ENCODE measurements at places on chromosomes 7 and 10. TPM values are rescaled to one million over a fixed set of nuclear protein-coding genes. Genes with fewer than 3 reads are reported as not detected.

Gene SAP25
- not detected for total RNA-seq

Gene KCND2
- not detected for total RNA-seq

DNA sequence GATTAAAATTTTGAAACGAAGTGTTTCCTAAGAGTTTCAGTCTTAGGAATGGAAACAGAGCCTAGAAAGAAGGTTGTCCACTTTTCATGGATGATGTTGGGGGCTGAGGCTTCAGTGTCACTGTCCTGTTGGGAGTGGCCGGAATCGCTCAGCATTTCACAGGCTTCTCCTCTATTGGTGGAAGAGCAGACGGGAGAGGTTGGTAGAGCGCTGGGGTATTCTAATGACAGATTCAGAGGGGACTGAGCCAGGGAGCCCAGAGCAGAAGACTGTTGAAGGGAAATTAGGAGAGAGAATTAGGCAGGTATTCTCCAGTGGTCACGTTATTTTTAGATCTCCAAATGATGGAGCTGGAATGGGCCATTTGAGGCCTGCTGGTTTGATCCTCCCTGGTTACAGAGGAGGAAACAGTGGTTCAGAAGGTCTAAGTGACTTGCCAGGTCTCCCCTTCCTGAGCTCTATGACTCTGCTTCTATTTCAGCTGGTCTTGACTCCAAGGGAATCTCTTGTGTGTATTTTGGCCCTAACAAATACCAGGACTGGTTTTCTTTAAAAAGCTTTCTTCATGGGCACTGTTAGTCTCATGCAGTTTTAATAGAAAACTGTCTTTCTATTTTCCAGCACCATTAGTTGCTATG, 35.7 kb upstream of the EEPD1 start:
- peak overlapping the region; percentile 94 for H3K27ac ChIP-seq
- H3K4me1 ChIP-seq, result peaks cover 55% of the 10 kb centered on the region
- H3K4me3 ChIP-seq, result peak overlapping the region; percentile 84
- peaks cover 13% of the 10 kb centered on the region for H3K36me3 ChIP-seq
- peaks cover 7% of the 10 kb centered on the region for H3K27me3 ChIP-seq
- no peak for DNase-seq

DNA sequence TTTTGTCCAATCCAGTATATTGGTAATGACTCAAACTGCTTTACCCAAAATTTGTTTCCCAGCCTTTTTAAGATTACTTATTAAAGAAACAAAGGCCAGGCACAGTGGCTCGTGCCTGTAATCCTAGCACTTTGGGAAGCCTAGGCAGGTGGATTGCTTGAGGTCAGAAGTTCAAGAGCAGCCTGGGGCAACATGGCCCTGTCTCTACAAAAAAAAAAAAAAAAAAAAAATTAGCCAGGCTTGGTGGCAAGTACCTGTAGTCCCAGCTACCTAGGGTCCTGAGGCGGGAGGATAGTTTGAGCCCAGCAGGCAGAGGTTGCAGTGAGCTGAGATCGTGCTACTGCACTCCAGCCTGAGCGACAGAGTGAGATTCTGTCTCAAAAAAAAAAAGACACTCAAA, 7.0 kb upstream of the ARHGAP12 start:
- peaks cover 31% of the 10 kb centered on the region for H3K4me1 ChIP-seq
- no peaks in the 10 kb centered on the region for H3K36me3 ChIP-seq
- H3K27me3 ChIP-seq, result no peaks in the 10 kb centered on the region
- no peak overlapping the region for H3K4me3 ChIP-seq
- H3K27ac ChIP-seq, result no peak overlapping the region
- no peak for DNase-seq

DNA sequence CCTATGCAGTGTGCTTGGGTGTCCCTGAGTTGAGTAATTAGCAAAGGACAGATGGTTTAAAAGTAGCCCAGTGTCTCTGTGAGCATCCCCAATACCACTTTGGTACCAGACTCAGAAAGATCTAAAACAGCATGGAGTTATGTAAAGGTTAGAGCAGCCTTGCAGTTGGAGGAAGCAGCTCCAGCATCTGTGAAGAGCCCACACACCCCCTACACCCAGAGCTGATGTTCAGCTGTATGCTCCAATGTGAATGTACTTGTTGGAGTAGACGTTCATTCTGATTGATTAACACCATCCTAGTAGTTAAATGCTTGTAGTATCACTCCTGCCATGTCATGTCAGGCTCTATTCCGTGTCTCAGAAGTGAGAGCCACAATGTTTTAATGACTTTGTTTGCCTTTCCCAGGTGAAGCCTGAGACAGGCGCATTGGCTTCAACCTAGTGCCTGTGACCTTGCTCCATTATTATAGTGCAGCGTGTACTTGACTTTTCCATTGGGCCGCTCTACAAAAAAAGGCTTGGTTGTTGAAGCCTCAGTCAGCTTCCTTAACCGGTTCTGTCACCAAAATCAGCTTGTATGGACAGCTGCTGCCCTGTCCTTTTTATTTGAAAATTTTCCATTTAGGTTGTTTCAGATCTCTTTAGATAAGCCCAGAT, 154.2 kb downstream of the LCOR start:
- no peak for DNase-seq
- H3K36me3 ChIP-seq, result peaks cover 22% of the 10 kb centered on the region
- peaks cover 52% of the 10 kb centered on the region for H3K4me1 ChIP-seq
- no peak overlapping the region for H3K4me3 ChIP-seq
- H3K27ac ChIP-seq, result no peak overlapping the region

DNA sequence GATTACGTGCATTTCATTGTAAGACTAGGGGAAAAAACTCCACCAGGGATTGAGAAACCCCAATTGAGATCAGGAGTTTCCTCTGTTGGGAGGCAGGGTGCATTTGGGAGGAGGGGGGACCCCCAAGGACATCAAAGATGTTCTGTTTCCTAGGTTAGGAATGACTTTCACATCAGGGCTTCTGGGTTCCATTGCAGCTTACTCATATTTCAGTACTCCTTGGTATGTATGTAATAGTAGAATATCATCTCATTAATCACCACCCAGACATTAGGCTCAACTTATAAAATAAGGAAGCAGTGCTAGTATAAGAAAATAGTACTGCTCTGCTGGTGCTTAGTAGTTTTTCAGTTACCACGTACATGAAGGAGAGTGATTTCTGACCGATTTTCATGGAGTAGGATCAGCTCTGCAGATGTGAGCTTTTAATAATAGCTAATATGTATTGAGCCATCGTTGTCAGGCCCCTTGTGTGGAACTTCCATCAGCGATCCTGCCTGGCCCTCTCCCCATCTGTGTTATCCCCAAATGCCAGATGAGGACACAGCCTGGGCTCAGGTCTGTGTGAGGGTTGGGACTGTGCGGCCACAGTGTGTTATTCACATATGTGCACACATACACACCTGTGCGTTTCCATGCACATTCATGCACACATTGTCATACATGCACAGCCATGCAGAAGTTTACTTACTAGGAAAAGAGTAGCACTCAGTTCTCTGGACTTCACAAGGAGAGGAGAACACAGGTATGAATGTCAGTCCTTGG, 23.5 kb downstream of the UPP1 start:
- peak overlapping the region; percentile 32 for H3K4me3 ChIP-seq
- peak; percentile 60 for DNase-seq
- H3K4me1 ChIP-seq, result peaks cover 53% of the 10 kb centered on the region
- H3K27ac ChIP-seq, result peak overlapping the region; percentile 29
- no peaks in the 10 kb centered on the region for H3K36me3 ChIP-seq

- peaks cover 23% of the 10 kb centered on the region for H3K27me3 ChIP-seq
- no peak overlapping the region for H3K27ac ChIP-seq
- no peaks in the 10 kb centered on the region for H3K4me1 ChIP-seq
- DNase-seq, result no peak
- no peak overlapping the region for H3K4me3 ChIP-seq
These were observed 1.2 kb upstream of the FAM241B start for GRCh38 chr10:69628891-69629290.

- H3K36me3 ChIP-seq, result peaks cover 15% of the 10 kb centered on the region
- no peak overlapping the region for H3K27ac ChIP-seq
- no peaks in the 10 kb centered on the region for H3K27me3 ChIP-seq
- H3K4me1 ChIP-seq, result peaks cover 36% of the 10 kb centered on the region
- DNase-seq, result no peak
These were observed 3.0 kb downstream of the FAM204A start for GRCh38 chr10:118339111-118339510.

DNA sequence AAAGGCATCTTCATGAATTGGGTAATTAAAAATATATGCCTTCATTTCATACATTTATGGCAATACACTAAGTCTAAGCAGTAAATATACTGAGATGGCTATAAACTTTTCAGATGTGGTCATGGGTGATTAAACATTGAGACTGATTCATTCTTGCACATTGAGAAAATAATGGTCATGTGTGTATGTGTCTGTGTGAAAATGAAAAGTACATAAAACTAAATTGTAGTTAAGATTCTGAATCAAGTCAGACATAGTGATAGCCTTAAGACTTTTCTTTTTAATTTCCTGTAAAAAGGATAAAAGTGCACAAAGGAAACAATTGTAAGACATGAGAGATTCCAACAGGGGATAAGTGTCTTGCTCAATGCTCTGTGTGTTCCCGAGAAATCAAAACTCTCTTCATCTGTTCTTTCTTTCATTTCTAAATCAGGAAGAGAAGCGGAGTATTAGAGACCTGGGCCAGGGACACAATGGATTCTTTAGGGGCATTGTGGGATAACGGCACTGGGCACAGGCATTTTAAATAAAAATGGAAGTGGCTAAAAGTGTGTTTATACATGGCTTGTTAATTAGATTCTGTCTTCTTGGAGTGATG, 69.8 kb upstream of the AGR3 start:
- no peaks in the 10 kb centered on the region for H3K27me3 ChIP-seq
- peak overlapping the region; percentile 81 for H3K4me3 ChIP-seq
- H3K36me3 ChIP-seq, result peaks cover 25% of the 10 kb centered on the region
- peak overlapping the region; percentile 70 for H3K27ac ChIP-seq

- H3K27ac ChIP-seq, result no peak overlapping the region
- H3K4me1 ChIP-seq, result peaks cover 33% of the 10 kb centered on the region
- peak; percentile 33 for DNase-seq
- H3K4me3 ChIP-seq, result no peak overlapping the region
- peaks cover 5% of the 10 kb centered on the region for H3K36me3 ChIP-seq
- no peaks in the 10 kb centered on the region for H3K27me3 ChIP-seq
These were observed 48.5 kb downstream of the GNAT3 start for GRCh38 chr7:80463272-80463920.

GRCh38 chr10:102117391-102118159, 2.6 kb downstream of the LDB1 start:
- peak overlapping the region; percentile 91 for H3K4me3 ChIP-seq
- no peaks in the 10 kb centered on the region for H3K36me3 ChIP-seq
- peak; percentile 58 for DNase-seq
- peak overlapping the region; percentile 94 for H3K27ac ChIP-seq

GRCh38 chr10:32141018-32141807, 85.0 kb upstream of the KIF5B start:
- no peak overlapping the region for H3K27ac ChIP-seq
- no peaks in the 10 kb centered on the region for H3K27me3 ChIP-seq
- H3K36me3 ChIP-seq, result no peaks in the 10 kb centered on the region
- no peak for DNase-seq
- H3K4me1 ChIP-seq, result peaks cover 14% of the 10 kb centered on the region

- H3K36me3 ChIP-seq, result no peaks in the 10 kb centered on the region
- no peak overlapping the region for H3K4me3 ChIP-seq
- no peak for DNase-seq
- no peaks in the 10 kb centered on the region for H3K27me3 ChIP-seq
- no peak overlapping the region for H3K27ac ChIP-seq
These were observed 35.4 kb downstream of the KIAA1549 start for GRCh38 chr7:138945821-138946220.

- peaks cover 19% of the 10 kb centered on the region for H3K36me3 ChIP-seq
- H3K27me3 ChIP-seq, result no peaks in the 10 kb centered on the region
- DNase-seq, result no peak
- H3K4me3 ChIP-seq, result no peak overlapping the region
These were observed 17.5 kb downstream of the ARL3 start for GRCh38 chr10:102696736-102697135.

DNA sequence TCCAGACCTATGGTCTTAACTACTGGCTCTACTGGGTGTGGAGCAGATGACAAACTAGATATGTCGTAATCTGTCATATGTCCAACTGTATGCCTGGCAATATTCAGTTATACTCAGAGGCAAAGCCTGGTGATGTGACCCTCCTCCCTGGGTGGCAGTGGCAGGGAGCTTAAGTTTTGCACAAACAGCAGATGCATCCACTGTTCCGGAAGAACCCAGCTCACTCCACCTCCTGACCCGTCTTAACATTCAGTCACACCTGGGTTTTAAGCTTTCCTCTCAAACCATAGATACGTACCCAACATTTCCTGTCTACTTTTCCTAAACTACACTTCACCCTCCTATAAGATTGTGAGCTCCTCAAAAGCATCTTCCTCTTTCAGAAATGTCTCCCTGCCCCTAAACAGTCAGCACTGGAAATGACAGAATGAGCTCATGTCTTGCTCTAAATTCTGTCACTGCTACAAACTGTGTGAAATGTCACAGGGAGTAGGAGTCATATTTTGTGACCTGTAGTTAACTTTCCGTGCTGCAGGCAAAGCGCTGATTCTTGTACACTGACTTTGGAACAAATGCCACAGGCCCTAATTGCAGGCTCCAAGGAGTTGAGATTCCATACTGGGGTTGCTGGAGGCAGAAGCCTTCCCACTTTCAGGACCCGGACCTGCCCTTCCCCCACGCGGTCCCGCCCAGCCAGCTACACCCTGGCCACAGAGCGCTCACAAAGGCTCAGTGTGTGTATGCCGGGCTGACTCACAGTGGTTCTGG, 23.9 kb downstream of the SCD start:
- H3K27ac ChIP-seq, result peak overlapping the region; percentile 94
- H3K4me1 ChIP-seq, result peaks cover 17% of the 10 kb centered on the region
- peak overlapping the region; percentile 81 for H3K4me3 ChIP-seq
- DNase-seq, result peak; percentile 72
- H3K27me3 ChIP-seq, result no peaks in the 10 kb centered on the region

DNA sequence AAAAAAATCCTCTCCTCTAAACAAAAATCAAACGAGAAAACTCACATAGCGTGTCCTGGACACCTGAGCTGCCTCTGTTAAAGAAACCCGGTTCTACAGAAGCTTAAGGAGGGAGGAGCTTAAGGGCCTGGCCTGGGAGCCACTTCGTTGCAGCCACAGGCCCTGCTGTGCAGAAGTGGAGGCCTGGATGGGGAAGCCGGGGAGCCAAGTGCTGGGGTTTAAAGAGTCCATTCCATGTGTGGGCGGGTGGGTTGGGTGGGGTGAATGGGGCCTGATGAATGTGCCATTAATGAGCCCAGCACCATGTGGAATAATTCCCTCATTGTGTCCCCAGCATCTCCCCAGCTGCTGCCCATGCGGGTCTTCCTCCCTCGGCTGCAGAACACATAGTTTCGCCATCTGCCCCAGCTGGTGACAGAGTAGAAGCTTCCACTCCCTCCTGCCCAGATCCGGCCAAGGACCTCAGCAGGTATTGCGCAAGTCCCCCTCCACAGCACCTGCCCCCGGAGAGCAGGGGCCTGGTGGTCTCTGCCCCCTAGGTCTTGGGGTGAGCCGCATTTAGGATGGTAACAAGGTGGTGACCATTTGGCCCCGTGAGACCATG, 127.8 kb upstream of the BTBD16 start:
- H3K4me3 ChIP-seq, result no peak overlapping the region
- no peaks in the 10 kb centered on the region for H3K27me3 ChIP-seq
- peaks cover 22% of the 10 kb centered on the region for H3K36me3 ChIP-seq
- H3K27ac ChIP-seq, result no peak overlapping the region
- peaks cover 67% of the 10 kb centered on the region for H3K4me1 ChIP-seq
- DNase-seq, result no peak
